Panc1 (cell line): ENCODE measurements at places on chromosomes 3 and 15. TPM values are rescaled to one million over a fixed set of nuclear protein-coding genes. Genes with fewer than 3 reads are reported as not detected.

DNA sequence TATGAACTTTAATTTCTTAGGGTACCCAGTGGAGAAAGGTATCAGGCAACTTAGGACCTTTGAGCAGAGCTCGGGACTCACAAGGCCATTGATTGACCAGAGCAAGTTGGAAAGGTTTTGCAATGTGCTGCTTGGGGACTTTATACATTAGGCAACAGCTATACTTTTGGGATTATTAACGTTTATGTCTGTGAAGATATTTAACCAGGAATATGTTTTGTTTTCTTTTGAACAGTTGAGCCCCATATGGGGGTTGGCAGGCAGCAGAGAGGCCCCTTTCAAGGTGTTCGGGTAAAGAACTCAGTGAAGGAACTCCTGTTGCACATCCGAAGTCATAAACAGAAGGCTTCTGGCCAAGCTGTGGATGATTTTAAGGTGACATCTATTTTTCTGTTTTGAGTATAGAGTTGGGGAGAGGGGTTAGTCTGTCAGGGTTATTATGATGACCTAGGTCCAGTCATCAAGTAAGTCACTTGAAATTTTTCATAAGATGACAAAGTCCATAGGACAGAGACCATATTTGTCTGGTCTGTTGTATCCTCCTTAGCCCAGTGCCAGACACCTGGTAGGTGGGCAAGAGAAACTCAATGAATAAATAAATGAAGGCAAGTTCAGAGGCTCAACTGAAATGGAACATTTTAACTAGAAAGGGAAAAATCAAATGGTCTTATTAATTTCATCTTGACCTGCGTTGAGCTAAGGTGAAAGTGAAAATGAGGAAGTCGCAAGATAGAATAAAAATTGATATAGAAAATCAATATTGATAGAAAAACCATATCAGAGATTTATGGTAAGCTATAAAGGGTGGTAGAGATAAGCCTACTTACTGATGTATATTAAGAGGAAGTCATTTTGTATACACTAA is 2.8 kb downstream of the NFKBIZ start:
- H3K4me1 ChIP-seq, result peaks cover 18% of the 10 kb centered on the region
- H3K4me3 ChIP-seq, result peak overlapping the region; percentile 86
- no peak for DNase-seq
- H3K27me3 ChIP-seq, result no peaks in the 10 kb centered on the region

GRCh38 chr3:98739266-98739665 is 23.9 kb upstream of the ST3GAL6 start:
- H3K27me3 ChIP-seq, result peaks cover 24% of the 10 kb centered on the region
- no peak overlapping the region for H3K4me3 ChIP-seq
- no peak for DNase-seq
- no peaks in the 10 kb centered on the region for H3K36me3 ChIP-seq
- H3K27ac ChIP-seq, result no peak overlapping the region

The CGNL1 gene
- 3.5 TPM for total RNA-seq

The SLC38A3 gene
- 6.0 TPM for total RNA-seq

DNA sequence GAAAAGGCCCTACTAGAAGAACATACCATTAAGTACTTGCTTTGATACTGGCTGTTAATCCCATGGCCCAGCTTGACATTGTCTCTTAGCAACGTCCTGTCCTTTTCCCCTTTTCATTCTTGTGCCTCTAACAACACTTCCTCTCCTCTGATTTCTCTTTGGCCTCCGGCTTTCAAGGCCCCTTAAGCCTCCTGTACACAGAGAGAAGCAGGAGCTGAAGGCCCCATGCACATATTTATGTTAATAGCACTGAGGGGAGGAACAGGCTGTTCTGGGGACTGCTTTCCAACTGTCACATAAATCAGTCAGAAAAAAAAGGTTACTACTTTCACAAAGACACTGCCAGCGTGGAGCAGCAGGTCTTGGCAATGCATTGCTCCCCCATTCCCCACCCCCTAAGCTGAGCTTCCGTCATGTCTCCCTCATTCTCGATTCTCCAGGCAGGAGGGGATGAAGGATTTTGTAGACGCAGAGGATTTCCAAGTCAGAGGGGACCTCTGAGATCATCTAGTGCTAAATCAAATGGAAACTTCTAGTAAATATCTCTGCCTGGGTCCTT is 257.4 kb upstream of the ADAMTS9 start:
- H3K36me3 ChIP-seq, result no peaks in the 10 kb centered on the region
- H3K4me1 ChIP-seq, result no peaks in the 10 kb centered on the region
- H3K27ac ChIP-seq, result no peak overlapping the region

The GPR149 gene
- total RNA-seq, result not detected

- no peak overlapping the region for H3K27ac ChIP-seq
- no peaks in the 10 kb centered on the region for H3K36me3 ChIP-seq
- DNase-seq, result no peak
- no peaks in the 10 kb centered on the region for H3K4me1 ChIP-seq
- H3K27me3 ChIP-seq, result no peaks in the 10 kb centered on the region
These were observed 76.0 kb downstream of the EEFSEC start for GRCh38 chr3:128229106-128229857.

GRCh38 chr15:62740141-62741004 is 302.2 kb upstream of the TPM1 start:
- no peaks in the 10 kb centered on the region for H3K36me3 ChIP-seq
- peaks cover 7% of the 10 kb centered on the region; the same call in 1 of the 2 replicates for H3K4me1 ChIP-seq

DNA sequence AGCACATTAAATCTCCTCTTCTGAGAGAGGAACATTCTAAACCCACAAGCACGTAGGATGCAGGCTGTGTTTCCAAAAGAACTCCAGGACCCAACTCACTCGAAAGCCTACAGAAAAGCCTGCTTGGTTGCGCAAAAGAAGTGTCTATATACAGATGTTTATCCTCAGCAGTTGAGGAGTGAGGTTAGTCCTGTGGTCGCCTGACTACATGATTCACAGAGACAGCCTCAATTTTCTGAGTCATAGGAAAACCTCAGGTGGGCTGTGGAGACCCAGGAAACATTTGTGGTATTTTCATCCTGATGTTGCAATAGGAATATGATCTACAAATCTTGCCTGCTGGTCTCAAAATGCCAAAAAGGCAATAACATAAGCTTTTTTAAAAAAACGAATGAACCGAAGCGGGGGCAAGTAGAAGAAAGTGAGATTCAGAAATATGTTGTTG is 183.8 kb upstream of the THRB start:
- H3K36me3 ChIP-seq, result no peaks in the 10 kb centered on the region
- no peak overlapping the region for H3K27ac ChIP-seq
- H3K4me3 ChIP-seq, result no peak overlapping the region
- DNase-seq, result no peak

- DNase-seq, result no peak
- peaks cover 4% of the 10 kb centered on the region; the same call in 1 of the 2 replicates for H3K36me3 ChIP-seq
- no peaks in the 10 kb centered on the region for H3K27me3 ChIP-seq
- H3K4me1 ChIP-seq, result peaks cover 63% of the 10 kb centered on the region
- no peak overlapping the region for H3K4me3 ChIP-seq
These were observed 17.4 kb downstream of the SMAD6 start for GRCh38 chr15:66719471-66719870.

The PLA2G4F gene
- not detected for total RNA-seq

GRCh38 chr3:4271834-4272233 is 31.3 kb upstream of the SETMAR start:
- no peaks in the 10 kb centered on the region for H3K4me1 ChIP-seq
- no peak overlapping the region for H3K4me3 ChIP-seq
- no peaks in the 10 kb centered on the region for H3K36me3 ChIP-seq
- no peaks in the 10 kb centered on the region for H3K27me3 ChIP-seq

The CFAP92 gene
- 0.18 TPM for total RNA-seq

The MYRIP gene
- 0.59 TPM for total RNA-seq

The FXR1 gene
- total RNA-seq, result 180 TPM

- no peaks in the 10 kb centered on the region for H3K36me3 ChIP-seq
- H3K27me3 ChIP-seq, result peaks cover 33% of the 10 kb centered on the region
- peak; percentile 36 for DNase-seq
- H3K4me3 ChIP-seq, result peak overlapping the region; percentile 87
- H3K27ac ChIP-seq, result no peak overlapping the region
These were observed 775 bp upstream of the CCDC39 start for GRCh38 chr3:180680097-180680430.

The CD80 gene
- total RNA-seq, result 0.15 TPM

The TMEM207 gene
- total RNA-seq, result not detected

DNA sequence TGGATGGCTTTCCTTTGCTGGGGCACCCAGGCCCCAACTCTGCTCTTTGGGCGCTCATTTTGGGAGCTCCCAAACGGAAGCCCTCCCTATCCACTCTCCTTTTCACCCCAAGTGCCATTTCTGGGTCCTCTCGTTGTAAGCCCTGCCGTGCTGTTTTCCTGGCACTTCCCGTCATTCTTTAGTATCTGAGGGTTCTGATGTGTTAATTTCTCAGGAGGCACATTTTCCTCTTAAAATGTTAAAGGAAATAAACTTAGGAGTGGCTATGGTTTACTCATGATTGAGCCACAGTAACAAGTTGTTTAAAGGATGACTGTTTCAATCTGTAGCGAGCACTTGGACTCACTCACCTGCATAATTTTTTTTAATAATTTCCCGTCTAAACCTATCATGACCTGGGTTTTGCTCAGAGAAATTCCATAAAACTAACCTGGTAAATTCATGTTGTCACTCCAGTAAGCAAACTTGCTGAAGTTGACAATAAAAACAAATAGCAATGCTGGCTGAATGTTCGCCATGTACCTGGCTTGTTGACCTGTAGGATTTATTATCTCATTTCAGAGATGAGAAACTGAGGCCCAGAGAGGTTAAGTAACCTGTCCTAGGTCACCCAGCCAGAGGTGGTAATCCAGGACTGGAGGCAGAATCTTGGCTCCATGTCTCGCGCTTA is 10.6 kb downstream of the ALDH1A3 start:
- no peak for DNase-seq
- H3K4me3 ChIP-seq, result no peak overlapping the region
- peaks cover 8% of the 10 kb centered on the region for H3K36me3 ChIP-seq
- no peak overlapping the region for H3K27ac ChIP-seq
- H3K4me1 ChIP-seq, result no peaks in the 10 kb centered on the region; the same call in 1 of the 2 replicates
- no peaks in the 10 kb centered on the region for H3K27me3 ChIP-seq

- no peak for DNase-seq
- H3K4me1 ChIP-seq, result peaks cover 70% of the 10 kb centered on the region
- peaks cover 12% of the 10 kb centered on the region for H3K36me3 ChIP-seq
- H3K27ac ChIP-seq, result peak overlapping the region; percentile 58
- no peaks in the 10 kb centered on the region for H3K27me3 ChIP-seq
- H3K4me3 ChIP-seq, result no peak overlapping the region
These were observed 23.3 kb downstream of the WWTR1 start for GRCh38 chr3:149634573-149634972.

The DUOXA2 gene
- not detected for total RNA-seq

- H3K4me1 ChIP-seq, result peaks cover 2% of the 10 kb centered on the region; the same call in 1 of the 2 replicates
- no peak overlapping the region for H3K4me3 ChIP-seq
- no peak overlapping the region for H3K27ac ChIP-seq
- DNase-seq, result no peak
These were observed 299.1 kb downstream of the TLE3 start for GRCh38 chr15:69798481-69799250.

GRCh38 chr15:58556541-58556940 is 124.8 kb downstream of the LIPC start:
- H3K36me3 ChIP-seq, result no peaks in the 10 kb centered on the region
- no peak for DNase-seq
- no peaks in the 10 kb centered on the region for H3K4me1 ChIP-seq
- H3K27ac ChIP-seq, result no peak overlapping the region
- H3K4me3 ChIP-seq, result no peak overlapping the region
- no peaks in the 10 kb centered on the region for H3K27me3 ChIP-seq

The TRPM1 gene
- not detected for total RNA-seq

DNA sequence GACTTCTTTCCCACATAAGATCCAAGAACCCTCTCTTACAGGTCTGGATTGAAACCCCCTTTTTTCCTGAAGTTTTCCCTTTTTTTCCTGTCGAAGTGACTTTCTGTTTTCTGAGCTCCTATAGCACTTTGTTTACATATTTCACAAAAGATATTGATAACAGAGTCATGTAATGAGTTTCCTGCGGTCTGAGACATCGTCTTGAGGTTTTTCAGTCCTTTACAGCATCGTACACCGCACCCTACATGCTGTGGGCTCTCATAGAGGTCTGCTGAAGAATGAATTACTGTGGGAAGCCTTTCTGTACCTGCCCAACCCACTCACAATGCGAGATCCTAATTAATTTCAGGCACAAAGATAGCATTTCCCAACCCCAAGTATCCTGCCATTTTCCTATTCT is 53.1 kb downstream of the MCF2L2 start:
- no peak for DNase-seq
- H3K4me3 ChIP-seq, result no peak overlapping the region
- no peak overlapping the region for H3K27ac ChIP-seq
- H3K4me1 ChIP-seq, result peaks cover 5% of the 10 kb centered on the region; the same call in 1 of the 2 replicates
- H3K36me3 ChIP-seq, result no peaks in the 10 kb centered on the region
- H3K27me3 ChIP-seq, result no peaks in the 10 kb centered on the region

GRCh38 chr3:64341296-64341695 is 116.0 kb upstream of the PRICKLE2 start:
- no peaks in the 10 kb centered on the region for H3K27me3 ChIP-seq
- no peaks in the 10 kb centered on the region for H3K36me3 ChIP-seq

The BNC1 gene
- total RNA-seq, result not detected

- H3K36me3 ChIP-seq, result no peaks in the 10 kb centered on the region
- no peak for DNase-seq
- H3K4me1 ChIP-seq, result peaks cover 48% of the 10 kb centered on the region
- H3K4me3 ChIP-seq, result no peak overlapping the region
- H3K27ac ChIP-seq, result no peak overlapping the region
These were observed 35.9 kb upstream of the TRAK1 start for GRCh38 chr3:42055291-42055690.

- H3K36me3 ChIP-seq, result no peaks in the 10 kb centered on the region
- H3K4me3 ChIP-seq, result no peak overlapping the region
- no peaks in the 10 kb centered on the region for H3K27me3 ChIP-seq
These were observed 9.6 kb upstream of the CFAP44 start for GRCh38 chr3:113450911-113451310.

The RHCG gene
- total RNA-seq, result 3.0 TPM
